Muscle of back (tissue), 13 donors: ENCODE measurements at places on chromosomes 2 and 18. TPM values are rescaled to one million over a fixed set of nuclear protein-coding genes. Genes with fewer than 3 reads are reported as not detected.

DNA sequence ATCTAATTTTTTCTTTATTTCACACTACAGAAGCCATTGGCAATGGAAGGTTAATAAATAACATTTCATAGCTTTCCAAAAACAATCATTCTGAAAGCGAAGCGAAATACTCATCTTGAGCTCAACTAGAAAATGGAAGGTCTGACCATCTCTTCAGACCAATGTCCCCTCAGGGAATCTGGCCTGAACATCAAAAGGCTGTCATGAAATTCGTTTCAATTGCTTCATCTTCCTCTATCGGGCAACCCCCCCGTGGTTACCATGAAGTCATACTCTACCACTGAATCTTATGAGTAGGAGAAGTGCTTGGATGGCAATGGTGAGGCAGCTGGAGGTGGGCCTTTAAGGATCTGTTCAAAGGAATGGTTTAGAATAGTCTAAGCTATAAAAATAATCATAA is 22.9 kb upstream of the CYTIP start:
- no peak for DNase-seq

- DNase-seq, result no peak
Measured at GRCh38 chr2:36002941-36003340, 352.6 kb upstream of the CRIM1 start.

GRCh38 chr2:54699665-54700064 is 23.8 kb upstream of the EML6 start:
- no peak for DNase-seq

GRCh38 chr2:236785611-236786057 is 216.0 kb downstream of the ACKR3 start:
- peak; percentile 59 for DNase-seq

- no peak for DNase-seq
Measured at GRCh38 chr2:172083628-172084394, 1.5 kb upstream of the DLX1 start.

GRCh38 chr18:33052886-33053285 is 280.1 kb upstream of the KLHL14 start:
- no peak for DNase-seq

DNA sequence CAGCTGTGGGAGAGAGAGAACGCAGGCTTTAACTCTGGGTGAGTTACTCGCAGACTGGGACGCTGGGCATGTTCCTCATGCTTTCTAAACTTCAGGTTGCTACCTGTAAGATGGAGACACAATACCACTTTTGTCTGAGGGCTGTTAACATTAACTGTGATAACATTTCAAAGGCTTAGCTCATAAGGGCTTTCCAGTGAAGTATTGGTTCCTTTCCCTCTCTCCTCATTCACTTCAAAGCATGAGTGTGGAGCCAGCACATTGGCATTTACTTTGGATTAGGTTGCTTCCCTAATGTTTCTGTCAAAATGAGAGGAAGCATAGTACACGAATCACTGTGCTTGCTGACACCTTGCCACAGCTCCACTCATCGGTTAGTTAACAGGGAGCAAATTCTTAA is 30.2 kb downstream of the INSIG2 start:
- no peak for DNase-seq

DNA sequence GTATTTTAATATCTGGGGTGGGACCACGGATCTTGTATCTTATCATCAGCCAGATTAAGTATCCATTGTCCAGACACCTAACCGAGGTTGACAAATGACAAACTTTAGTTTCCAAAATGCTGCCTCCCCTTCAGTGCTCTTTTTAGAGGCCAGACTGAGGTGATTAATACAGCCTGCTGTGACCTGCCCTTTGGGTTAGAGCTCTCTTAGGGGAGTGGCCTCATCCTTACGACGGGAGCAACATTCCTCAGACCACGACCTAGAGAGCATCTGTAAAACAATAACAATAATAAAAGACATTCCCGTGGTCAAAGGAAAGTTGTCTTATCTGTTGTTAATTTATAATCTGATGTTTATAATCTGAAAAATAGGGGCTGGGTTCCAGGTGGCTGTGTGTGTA is 405.3 kb downstream of the LPIN1 start:
- no peak for DNase-seq

- no peak for DNase-seq
Measured at GRCh38 chr18:35974181-35974580, 1.7 kb downstream of the RMP24 start.

DNA sequence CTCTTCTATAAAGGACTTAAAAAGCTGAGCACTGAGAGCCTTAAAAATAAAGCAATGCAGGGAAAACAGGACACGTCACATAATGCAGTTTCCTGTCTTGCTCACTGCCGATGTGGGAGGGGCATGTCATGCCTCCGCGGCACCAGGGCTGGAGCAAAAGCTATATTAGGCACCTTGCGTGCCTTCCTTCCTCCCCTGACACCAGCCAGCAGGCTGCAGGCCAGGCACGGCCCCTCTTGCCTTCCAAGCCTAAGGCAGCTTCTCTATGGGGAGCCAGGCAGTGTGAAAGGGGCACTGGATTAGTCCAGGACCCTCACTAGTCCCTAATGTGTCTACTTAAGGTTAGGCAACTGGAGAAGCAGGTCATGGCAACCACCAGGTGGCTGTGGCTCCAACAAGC is 26.3 kb downstream of the MRPL35 start:
- peak; percentile 61 for DNase-seq

GRCh38 chr18:62024983-62025382 is 132.2 kb upstream of the RNF152 start:
- DNase-seq, result no peak

DNA sequence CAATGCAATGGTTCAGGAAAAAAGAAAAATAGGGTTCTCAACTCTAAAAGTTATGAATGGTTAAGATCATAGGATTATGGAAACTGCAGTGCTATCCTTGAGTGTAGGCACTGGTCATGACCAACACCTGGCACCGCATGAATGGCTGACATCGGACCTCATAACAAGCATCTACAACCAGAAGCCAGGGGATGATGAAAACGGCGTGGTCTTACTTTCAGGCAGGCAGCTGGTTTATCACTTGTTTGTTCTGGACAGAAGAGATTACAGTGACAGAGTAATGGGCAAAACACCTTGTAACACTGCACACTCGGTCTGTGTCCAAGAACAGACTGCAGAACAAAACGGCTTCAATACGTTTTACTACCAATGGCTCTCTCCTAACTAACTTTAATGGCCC is 132.8 kb downstream of the STK39 start:
- no peak for DNase-seq

GTF2A1L gene
- not detected for polyA plus RNA-seq
